NCI-H524 treated with DMSO at 0.1 percent for 48 hours (cell line): ENCODE measurements at places on chromosomes 13 and 19.

DNA sequence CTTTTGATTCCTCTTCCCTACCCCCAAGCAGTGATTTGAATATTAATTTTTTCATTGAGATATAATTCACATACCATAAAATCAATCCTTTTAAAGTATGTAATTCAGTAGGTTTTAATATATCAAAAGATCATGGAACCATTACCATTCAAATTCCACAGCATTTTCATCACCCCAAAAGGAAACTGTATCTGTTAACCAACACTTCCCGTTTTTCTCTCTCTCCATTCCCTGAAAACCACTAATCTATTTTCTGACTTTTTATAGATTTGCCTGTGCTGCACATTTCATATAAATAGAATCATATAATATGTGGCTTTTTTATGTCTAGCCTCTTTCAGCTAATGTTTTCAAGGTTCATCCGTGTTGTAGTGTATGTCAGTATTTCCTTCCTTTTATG lies 107.1 kb downstream of the PAN3 start:
- DNase-seq, result no peak

DNA sequence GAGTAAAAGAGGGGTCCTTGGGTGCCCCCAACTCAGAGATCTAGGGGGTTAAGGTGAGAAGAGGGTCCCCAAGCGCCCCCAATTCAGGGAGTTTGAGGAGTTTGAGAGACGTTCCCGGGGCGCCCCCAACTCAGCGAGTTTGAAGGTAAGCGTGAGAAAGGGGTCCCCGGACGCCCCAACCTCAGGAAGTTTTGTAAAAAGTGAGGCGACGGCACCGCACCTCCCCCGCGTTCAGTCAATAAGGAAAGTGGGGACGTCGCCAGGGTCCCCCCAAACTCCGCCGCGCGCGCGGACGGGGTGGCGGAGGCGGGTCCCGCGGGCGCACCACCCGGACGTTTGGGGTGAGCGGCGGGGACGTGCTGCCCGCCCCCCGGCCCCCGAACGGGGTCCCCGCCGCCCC lies 353 bp downstream of the RFX2 start:
- DNase-seq, result no peak

GRCh38 chr19:6721773-6722172 lies 1.3 kb upstream of the C3 start:
- no peak for DNase-seq

DNA sequence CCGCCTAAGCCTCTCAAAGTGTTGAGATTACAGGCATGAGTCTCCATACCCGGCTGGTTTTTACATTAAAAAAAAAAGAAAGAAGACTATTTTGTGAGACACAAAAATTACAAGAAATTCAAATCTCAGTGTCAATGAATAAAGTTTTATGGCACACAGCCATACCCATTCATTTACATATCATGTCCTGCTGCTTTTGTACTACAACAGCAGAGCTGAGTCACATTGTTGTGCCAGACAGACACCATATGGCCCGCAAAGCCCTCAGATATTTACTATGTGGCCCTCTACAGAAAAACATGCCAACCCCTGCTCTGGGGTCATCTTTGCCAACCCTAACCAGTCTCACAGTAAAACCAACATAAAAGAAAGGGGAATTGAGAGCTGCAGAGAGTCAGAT lies 5.3 kb downstream of the SMIM7 start:
- no peak for DNase-seq

DNA sequence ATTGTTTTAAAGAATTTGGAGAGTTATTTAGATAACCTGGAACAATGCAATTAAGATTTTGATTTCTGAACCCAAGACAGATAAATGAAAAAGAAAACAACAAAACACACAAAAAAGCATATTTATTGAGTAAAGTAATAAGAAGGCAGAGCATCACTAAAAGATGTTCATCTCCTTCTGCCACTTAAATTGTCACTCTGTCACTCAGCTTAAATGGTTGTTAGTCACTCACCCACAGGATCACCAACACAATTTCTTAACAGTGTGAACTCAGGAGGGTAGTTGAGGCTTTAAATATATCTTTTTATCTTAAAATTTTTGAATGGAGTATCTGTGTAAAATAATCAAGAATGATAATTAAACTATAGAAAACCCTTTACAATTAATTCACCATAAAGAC lies 1215.5 kb upstream of the PCDH20 start:
- no peak for DNase-seq

DNA sequence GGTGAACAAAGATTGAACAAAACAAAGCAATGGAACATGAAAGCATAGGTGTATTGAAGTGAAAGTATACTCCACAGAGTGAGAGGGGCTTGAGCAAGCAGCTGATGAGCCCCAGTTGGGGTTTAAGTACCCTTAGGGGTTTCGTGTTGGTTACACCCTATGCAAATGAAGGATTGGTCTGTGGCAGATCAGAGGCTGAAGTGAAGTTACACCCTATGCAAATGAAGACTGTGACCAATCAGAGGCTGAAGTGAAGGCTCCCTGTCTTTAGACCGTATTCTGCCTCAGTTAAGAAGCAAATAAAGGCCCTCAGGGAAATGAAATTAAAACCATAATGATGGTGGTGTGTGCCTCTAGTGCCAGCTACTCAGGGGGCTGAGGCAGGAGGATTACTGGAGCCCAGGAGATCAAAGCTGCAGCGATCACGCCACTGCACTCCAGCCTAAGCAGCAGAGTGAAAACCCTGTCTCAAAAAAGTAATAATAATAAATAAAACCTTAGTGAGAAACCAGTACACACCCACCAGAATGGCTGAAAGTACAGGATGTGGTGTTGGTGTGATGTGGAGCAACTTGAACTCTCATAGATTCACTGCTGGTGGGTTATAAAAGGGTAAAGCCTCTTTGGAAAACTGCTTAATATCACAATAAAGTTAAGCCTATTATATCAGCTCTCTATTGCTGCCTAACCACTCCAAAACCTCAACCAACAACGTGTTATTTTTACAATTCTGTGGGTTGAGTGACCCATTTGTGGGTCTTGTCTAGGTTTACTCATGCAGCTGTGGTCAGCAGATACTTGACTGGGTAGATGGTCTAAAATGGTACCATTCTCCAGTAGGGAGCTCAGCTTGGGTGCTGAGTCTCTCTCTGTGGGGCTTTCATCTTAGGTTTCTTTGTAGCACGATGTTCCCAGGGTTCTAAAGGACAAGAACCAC lies 12.8 kb upstream of the UPF3A start:
- no peak for DNase-seq

DNA sequence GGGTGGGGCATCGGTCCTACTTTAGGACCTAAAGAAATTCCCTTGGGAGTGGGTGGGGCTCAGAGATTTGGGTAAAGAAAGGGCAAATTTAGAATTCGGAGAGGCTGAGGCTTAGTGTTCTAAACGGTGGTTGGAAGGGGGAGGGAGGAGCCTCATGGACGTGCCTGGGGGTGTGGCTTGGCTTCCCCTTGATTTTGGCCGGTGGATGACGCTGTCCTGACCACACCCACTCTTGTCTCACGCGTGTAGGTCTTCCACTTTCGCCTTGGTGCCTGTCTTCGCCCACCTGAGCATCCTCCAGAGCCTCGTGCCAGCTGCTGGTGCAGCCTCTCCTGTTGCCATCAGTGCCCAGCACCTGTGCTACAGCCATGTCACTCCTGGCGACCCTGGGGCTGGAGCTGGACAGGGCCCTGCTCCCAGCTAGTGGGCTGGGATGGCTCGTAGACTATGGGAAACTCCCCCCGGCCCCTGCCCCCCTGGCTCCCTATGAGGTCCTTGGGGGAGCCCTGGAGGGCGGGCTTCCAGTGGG lies 1.2 kb upstream of the NUP62 start:
- no peak for DNase-seq

DNA sequence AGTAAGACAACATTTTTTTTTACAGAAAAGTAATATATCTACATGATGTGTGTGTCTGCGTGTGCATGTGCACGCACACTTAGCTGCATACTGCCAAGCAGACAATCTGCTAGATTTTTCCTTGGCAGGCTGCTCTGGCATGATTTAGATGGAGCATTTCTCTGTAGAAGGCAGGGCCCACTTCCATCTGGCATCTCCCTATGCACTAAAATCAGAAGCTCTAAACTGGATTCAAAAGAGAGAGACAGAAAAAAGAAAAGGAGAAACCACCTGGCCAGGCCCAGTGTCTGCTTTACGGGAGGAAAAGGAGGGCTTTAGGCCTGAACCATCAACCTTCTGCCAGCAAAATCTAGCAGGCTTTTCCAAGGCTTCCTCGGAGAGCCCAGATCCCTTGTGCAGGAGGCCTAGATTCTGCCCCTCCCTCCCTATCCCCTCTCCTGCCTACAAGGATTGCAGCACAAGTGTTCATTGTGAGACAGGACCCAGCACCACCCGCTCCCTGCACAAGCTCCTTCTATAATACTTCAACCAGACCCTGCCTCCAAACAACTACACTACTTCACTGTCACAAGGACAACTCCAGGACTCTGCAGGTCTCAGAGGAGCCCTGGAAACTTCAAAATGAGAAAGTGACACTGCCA lies 99.3 kb downstream of the DOCK9 start:
- DNase-seq, result no peak

DNA sequence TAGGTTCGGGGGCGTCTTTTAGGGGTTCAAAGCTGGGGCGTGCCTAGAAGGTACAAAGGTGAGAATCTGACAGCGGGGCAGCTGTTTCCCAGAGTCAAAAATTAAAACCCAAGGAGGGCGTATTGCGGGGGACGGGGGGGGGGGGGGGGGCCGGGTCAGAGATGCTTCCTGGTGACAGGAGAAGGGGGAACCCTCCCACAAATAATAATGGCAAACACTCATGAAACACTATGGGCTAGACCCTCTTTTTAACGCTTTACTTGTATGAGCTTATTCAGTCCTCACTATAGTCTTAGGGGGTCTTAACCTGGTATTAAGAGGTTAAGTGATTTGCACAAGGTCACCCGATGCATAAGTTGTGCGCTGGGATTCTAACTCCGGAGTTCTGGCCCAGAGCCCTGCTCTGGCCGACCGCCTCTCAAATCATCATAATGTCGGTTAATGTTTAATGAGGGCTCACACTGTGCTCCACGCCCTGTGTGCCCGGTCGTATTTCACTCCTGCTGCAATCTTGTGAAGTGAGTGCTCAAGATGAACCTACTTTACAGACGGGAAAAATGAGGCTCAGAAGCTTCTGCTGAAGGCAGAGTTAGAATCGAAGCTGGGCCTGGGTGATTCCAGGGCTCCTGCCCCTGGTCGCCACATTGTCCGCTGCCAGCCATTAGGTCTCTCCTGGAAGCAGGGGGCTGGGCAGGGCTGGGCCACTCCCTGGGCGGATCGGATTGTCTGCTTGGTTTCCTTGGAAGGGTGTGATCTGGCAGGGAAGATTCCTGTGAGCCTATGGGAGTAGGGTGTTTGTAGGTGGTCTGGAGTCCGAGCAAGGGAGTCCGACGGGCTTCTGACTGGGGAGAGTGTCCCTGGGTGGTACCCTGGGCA lies 964 bp downstream of the PAK4 start:
- no peak for DNase-seq

GRCh38 chr19:56946159-56946558 lies 105.6 kb upstream of the PEG3 start:
- DNase-seq, result no peak

- no peak for DNase-seq
Observed at GRCh38 chr19:45814166-45814780, 835 bp downstream of the RSPH6A start.

- no peak for DNase-seq
Observed at GRCh38 chr13:107883561-107884175, 331.7 kb downstream of the LIG4 start.

DNA sequence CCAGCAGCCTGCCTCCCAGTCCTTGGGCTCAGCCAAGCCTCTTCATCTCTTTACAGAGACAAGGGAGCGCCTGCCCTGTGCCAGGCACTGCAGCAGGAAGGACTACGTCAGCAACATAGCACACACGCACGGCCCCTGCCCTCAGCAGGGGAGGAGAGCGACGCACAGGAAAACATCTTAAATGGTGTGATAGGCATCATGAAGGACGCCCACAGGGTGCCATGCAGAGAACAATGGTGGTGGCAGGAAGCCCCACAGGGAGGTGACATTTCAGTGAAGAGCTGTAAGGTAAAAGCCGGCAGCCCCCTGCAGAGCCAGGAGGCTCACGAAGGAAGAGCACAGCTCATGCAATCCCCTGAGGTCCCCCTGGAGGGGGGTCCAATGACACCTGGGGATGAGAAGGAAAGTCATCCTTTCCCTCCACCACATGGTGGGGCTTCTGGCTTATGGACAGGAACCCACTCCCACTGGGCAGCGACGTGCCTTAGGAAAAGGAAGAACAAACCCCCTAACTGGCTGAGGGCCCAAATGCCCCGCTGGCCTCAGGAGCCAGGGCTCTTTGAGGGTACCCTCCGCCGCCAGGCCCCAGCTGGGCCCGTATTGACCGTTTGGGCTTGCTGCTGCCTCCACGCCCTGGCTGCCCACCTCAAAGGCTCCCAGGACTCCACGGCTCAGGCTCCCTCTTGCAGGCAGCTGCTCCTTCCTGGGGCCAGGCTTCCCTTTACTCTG lies 37.3 kb upstream of the C13orf42 start:
- no peak for DNase-seq

GRCh38 chr19:31231237-31231636 lies 118.0 kb downstream of the TSHZ3 start:
- no peak for DNase-seq
